ENCODE measurements at places on chromosomes 12 and 14. TPM values are rescaled to one million over a fixed set of nuclear protein-coding genes. Genes with fewer than 3 reads are reported as not detected.

Gene DLGAP5
- 14.9 TPM for polyA plus RNA-seq

Gene CCDC198
- polyA plus RNA-seq, result not detected

Gene SELPLG
- polyA plus RNA-seq, result 10.8 TPM

Gene ANKRD52
- polyA plus RNA-seq, result 35.9 TPM

Gene ASCL1
- polyA plus RNA-seq, result not detected

Gene PLCZ1
- polyA plus RNA-seq, result not detected

Gene PTPRO
- polyA plus RNA-seq, result 0.03 TPM

Gene SERPINA10
- polyA plus RNA-seq, result not detected

Gene SYCP3
- 0.07 TPM for polyA plus RNA-seq

Gene CD163L1
- polyA plus RNA-seq, result 0.50 TPM

Gene OASL
- polyA plus RNA-seq, result not detected

Gene LTB4R2
- 1.7 TPM for polyA plus RNA-seq

Gene DNAL1
- polyA plus RNA-seq, result 3.2 TPM

Gene BDKRB1
- 130 TPM for polyA plus RNA-seq

Gene GLI1
- polyA plus RNA-seq, result 3.6 TPM

Gene LPAR5
- not detected for polyA plus RNA-seq

Gene LTB4R
- polyA plus RNA-seq, result 2.3 TPM

Gene HCAR3
- not detected for polyA plus RNA-seq

Gene GARIN6
- polyA plus RNA-seq, result not detected

Gene YLPM1
- 19.7 TPM for polyA plus RNA-seq

Gene TTC5
- polyA plus RNA-seq, result 9.8 TPM

Gene HNRNPC
- 615 TPM for polyA plus RNA-seq

Gene PKP2
- polyA plus RNA-seq, result 0.11 TPM

Gene SLC6A13
- 0.10 TPM for polyA plus RNA-seq

Gene TMEM119
- 8.4 TPM for polyA plus RNA-seq

Gene HRK
- not detected for polyA plus RNA-seq

Gene KRT79
- polyA plus RNA-seq, result 0.24 TPM

Gene MDGA2
- 0.02 TPM for polyA plus RNA-seq

Gene RTL1
- not detected for polyA plus RNA-seq

Gene ACOT6
- not detected for polyA plus RNA-seq

Gene RHEBL1
- 0.62 TPM for polyA plus RNA-seq

Gene KLHL28
- 2.9 TPM for polyA plus RNA-seq

Gene SALL2
- 10.1 TPM for polyA plus RNA-seq

Gene SLC25A47
- not detected for polyA plus RNA-seq

Gene CLMN
- 0.09 TPM for polyA plus RNA-seq

Gene TDRD9
- 0.09 TPM for polyA plus RNA-seq

Gene GNB3
- polyA plus RNA-seq, result 20.5 TPM

Gene KLRB1
- polyA plus RNA-seq, result not detected

Gene ASIC1
- polyA plus RNA-seq, result 9.9 TPM

Gene RILPL2
- 2.1 TPM for polyA plus RNA-seq

Gene ADCY6
- 35.1 TPM for polyA plus RNA-seq

Gene DNAI7
- 0.06 TPM for polyA plus RNA-seq

Gene NINJ2
- not detected for polyA plus RNA-seq

Gene RPL10L
- not detected for polyA plus RNA-seq

Gene ACVRL1
- polyA plus RNA-seq, result 6.4 TPM

Gene CCNT1
- polyA plus RNA-seq, result 9.0 TPM

Gene TPPP2
- not detected for polyA plus RNA-seq

Gene SCN8A
- polyA plus RNA-seq, result 6.9 TPM

Gene CELA1
- not detected for polyA plus RNA-seq

Gene HVCN1
- 1.3 TPM for polyA plus RNA-seq

Gene GUCY2C
- polyA plus RNA-seq, result not detected

Gene CARMIL3
- not detected for polyA plus RNA-seq

Gene PLEK2
- polyA plus RNA-seq, result 1.5 TPM

Gene EFS
- 11.6 TPM for polyA plus RNA-seq
